ENCODE measurements at places on chromosomes 1 and 21.

GRCh38 chr1:66166753-66167152, 367.2 kb upstream of the SGIP1 start:
- DNase-seq, result no peak

DNA sequence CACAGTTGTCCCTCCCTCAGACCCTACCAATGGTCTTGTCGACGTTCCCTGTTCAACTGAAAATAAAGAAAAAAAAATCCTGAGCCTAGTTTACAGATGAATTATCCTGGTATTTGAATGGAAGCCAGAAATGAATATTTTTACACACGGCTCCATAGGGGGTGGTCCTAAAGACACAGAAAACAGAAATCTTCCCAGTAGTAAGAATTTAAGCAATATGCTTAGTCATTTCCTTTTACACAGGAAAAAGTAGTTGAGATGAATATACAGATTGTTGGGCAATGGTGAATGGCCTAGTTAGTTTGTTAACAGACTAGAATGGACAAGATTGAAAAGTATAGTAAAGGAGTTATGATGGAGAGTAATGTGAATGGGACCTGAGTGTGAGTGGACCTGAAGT, 67.4 kb downstream of the RGS18 start:
- no peak for DNase-seq

- DNase-seq, result no peak
These were observed 22.3 kb downstream of the RNPC3 start for GRCh38 chr1:103547840-103548239.

DNA sequence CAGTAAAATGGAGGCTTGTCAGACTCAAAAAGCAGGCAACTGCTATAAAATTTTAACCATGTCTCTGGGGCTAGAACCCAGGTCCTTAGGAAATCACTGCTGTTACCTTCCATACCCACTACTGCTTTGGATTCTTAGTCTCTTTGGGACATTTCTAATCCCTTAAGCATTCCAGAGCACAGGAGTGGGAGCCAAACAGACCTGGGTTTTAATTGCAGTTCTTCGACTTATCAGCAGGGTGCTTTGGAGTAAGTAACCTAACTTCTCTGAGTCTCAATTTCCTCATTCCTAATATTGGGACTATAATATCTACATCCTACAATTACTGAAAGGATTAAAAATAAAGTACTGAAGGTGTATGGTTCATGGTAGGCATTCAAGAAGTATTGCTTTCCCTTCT, 161.0 kb upstream of the BEND5 start:
- DNase-seq, result no peak

DNA sequence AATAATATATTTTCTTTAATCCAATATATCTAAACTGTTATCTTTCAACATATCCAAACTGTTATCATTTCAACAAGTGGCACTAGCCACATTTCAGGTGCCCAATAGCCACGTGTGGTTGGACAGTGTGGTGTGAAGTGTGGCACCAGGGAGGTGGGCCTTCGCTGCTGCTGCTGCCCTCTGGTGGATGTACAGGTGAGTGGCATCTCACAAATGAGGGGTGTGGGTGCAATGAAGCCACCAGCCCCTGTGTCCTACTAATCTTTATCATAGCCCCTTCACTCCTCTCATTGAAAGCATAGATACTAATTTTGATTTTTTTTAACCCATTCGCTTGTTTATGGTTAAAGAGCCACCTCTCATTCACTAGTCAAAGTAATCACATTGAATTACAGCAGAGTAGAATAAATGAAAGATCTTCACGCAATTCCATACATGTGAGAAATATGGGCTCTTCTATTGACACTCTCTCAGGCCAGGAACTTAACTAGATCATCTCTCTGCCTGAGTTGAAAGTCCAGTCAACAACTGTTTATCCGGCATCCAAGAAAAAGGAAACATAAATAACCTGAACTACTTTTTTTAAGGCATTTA, 499.2 kb downstream of the OMA1 start:
- no peak for DNase-seq

GRCh38 chr1:76477156-76477555, 390.1 kb upstream of the ST6GALNAC5 start:
- DNase-seq, result no peak

GRCh38 chr1:206471415-206471801, 1.1 kb downstream of the IKBKE start:
- DNase-seq, result no peak

DNA sequence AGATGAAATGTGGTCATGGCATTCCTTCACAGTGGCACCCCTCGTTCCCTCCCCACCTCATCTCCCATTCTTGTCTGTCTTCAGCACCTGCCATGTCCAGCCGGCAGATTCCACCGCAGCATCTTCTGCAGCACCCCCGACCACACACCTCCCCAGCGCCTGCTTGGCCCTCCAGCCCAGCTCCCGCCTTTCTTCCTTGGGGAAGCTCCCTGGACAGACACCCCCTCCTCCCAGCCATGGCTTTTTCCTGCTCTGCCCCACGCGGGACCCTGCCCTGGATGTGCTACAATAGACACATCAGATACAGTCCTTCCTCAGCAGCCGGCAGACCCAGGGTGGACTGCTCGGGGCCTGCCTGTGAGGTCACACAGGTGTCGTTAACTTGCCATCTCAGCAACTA, 67.1 kb upstream of the FAM3B start:
- no peak for DNase-seq

DNA sequence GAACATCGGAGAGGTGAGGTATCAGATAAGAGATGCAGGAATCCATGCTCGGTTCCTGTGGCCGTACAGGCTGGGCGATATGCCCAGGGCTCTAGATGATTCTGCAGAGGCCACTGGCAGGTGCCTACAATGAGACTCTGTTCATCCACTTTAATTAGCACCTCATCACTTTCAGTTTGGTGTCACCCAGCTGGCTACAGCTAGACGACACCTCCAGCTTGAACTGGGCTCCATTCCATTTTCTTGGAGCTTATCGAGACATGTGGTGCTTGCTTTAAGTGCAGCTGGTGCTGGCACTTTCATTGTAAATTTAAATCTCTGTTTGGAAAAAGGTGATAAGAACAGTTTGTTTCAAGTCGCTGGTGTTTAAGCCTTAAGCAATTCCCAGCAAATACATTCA, 322.5 kb upstream of the ADGRL2 start:
- DNase-seq, result no peak

DNA sequence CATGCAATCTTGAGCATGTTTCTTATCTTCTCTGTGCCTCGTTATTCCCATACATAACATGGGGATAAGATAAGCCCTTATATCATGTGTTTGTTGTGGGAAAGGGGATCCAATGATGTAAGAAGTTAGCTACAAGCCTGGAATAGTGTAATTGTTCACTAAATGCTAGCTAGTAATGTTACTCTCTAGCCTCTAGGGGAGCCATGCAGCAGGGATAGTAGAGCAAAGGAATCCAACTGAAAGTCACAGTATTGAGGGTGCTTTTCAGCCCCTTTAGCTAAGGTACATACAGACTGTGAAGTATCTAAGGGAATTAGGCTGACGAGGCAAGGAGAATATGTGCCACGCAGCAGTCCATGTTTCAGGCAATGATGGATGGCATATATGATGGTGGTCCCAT, 46.9 kb downstream of the IL23R start:
- no peak for DNase-seq

- no peak for DNase-seq
These were observed 210.2 kb downstream of the GREM2 start for GRCh38 chr1:240401731-240402130.

DNA sequence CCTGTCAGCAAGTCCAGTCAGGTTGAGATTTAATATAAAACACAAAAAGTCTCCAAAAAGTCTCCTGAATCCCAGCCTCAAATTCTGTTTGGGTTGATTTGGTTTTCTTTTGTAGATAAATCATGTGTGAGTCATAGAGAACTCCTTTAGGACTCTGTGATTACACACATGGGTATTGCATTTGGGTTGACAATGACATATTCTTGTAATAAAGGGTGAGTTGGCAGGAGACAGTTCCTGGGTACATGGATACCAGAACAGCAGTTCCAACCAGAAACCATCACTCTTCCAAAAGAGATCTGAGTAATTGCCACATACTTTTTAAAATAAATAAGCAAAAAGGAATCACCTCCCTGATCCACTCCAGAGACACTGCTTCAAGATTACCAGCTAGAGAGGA, 8.9 kb downstream of the CR2 start:
- DNase-seq, result no peak

All from esophagus squamous epithelium (tissue), 5 donors.